ENCODE measurements at places on chromosomes 16 and 17.

DNA sequence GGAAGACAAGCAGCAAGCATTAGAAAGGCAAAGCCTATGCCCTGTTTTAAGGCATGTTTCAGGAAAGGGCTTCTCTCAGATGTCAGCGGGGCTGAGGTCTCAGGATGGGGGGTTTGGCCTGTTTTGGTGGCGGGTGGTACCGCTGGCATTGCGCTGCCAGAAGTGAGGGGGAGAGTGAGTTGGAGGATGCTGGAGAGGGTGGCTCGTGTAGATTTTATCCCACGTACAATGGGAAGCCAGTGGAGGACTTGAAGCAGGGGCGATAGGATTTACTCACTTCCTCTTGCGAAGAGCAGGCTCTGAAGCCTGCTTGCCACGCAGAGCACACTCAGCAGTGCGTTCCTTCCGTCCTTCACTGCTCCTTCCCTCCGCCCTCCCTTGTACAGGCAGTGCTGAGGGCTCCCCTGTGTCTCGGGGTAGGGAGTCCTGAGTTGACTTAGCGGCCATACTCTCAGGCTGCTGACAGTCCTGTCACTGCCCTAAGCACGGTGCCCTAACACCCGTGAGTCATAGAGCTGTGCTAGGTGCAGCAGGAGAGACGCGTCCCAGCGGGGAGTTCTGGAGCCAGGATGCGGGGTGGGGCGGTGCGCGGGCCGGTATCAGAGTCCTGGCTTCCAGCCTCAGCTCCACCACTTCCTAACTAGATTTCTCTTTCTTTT is 113.1 kb downstream of the SNX29 start:
- DNase-seq, result no peak

GRCh38 chr17:80992948-80993624 is 1.4 kb downstream of the CHMP6 start:
- DNase-seq, result peak; percentile 30

DNA sequence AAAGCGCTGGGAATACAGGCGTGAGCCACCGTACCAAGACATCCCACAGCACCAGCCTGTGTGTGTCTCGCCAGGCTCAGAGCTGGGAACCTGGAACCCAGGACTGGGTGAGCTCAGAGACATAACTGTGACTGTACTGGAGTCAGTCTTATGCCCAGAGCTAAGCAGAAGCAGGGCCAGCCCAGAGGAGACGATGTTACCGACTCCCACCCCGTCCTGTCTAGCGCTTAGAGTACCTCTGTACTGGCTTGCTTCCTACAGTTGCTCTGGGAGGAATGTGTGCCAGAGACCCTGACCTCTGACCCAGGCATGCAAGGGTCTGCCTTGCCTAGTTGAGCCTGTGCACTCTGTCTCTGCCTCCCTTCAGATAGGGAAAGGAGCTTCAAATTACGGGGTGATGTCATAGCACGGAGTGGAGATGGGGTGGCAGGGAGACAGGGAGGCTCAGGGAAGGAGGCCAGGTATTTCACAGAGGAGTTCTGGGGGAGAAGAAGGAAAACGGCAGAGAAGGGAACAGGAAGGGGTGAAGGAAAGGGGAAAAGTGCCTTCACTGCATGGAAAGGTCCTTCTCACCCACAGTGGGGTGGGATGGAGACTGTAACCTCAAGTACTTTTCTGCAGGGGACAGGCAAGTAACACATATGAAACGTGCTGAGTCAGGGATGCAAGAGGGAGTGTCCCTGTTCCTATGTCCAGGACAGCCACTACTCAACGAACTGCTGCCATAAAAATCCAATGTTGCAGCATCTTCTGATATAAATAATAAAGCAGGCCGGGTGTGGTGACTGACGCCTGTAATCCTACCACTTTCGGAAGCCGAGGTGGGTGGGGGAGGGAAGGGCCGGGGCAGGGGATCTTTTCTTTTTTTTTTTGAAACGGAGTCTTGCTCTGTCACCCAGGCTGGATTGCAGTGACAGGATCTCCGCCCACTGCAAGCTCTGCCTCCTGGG is 5.8 kb upstream of the ARMC5 start:
- no peak for DNase-seq

GRCh38 chr17:27384726-27385125 is 71.5 kb upstream of the KSR1 start:
- DNase-seq, result no peak

DNA sequence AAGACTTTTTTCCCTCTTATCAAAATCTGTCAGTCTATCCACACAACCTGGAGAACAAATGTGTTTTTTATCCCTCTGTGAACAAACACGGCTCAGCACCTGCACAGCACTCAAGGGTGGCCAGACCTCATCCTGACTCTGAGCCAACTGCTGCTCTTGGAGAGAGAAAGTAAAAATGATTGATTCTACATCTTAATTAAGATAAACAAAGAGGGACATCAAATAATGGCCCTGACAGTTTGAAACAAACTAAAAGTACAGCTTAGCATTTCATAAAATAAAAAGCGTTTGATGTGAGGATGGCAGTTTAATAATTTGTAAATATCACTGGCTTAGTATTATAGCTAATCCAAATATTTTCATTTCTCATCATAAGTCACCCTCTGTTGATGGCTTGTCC is 106.2 kb downstream of the SNX11 start:
- DNase-seq, result no peak

DNA sequence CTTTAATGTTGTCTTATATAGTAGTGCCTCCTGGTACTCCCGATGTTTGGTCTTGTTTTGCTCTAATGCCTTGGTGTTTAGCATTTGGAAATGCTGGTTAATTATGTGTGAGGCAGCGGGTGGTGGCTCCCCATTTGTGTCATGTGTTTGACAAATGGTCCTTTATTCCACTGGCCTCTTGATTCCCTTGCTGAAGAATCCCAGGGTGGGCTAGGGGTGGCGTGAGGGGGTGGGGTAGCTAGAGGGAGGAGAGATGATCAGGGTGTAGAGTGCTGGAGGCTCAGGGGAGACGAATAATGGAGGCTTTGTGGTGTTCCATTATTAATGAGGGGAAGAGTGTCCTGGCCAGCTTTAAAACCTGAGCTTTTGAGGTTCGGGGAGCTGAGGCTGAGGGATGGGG is 5.4 kb downstream of the DYNLL2 start:
- DNase-seq, result no peak

DNA sequence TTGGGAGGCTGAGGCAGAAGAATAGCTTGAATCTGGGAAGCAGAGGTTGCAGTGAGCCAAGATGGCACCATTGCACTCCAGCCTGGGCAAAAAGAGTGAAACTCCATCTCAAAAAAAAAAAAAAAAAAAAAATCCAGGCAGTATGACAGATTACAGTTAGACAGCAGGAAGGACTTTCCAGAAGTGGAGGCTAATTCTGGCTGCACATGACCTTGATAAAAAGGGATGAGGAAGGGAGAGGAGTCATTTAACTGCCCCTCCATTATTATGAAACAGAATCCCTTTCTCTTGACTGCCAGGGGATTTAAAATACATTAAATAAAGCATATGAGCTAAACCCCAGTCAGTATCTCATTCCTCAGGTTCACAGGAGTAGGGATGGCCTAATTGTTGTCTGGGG is 1.8 kb upstream of the ARHGAP23 start:
- no peak for DNase-seq

Data from left hindlimb (tissue), 1 donor.